SJSA1 (cell line): ENCODE measurements at places on chromosomes 5 and 9.
A peak's percentile ranks its signal among the peaks of the same experiment; 100 is the strongest.

DNA sequence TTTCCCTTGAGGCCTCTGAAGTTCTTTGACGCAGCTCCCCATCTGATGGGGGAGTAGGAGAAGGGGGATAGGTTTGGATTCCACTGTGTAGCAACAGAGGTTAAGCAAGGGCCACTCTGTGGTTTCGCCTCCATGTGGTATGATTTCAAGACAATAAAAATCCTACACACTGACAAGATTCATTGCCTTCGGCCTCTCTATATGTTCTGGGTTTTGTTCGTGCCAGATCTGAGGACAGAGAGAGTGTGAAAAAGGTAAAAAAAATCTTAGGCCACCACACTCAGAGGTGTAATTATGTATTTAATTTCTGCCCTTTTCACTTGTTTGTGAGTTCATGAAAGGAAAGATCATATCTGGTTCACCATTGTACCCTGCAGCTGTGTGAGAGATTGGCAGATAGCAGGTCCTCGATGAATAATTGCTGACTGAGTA is 715.2 kb upstream of the ZNF608 start:
- H3K4me1 ChIP-seq = no peaks in the 10 kb centered on the region
- no peak overlapping the region for H3K27ac ChIP-seq
- H3K27me3 ChIP-seq = no peaks in the 10 kb centered on the region
- no peak for DNase-seq

DNA sequence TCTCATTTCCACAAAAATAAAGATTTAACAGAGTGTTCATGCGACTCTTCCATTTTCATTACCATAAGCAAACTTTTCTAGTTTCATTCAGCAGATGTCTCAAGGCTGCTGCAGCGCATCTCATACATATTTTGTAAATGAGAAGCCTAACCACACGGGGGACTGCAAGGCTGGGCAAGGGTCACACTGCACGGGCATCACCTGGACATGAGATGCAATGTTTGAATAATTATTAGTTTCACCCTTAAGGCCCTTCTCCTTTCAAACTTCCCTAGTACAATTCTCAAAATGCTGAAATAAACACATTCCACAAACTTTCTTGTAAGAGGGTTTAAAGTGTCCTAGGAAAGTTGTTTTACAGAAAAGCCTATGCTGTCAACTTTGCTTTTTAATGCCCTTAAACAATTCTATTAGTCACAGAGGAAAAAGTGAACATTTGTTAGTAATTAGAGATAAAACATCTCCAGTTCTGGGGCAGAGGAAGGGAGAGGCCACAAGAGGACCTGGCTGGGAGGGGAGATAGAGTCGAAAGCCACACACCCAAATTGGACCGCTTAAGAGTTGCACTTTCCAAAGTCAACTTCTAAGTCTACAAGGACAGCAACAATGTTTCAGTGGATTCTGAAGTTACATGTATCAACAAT is 1.3 kb downstream of the DENND1A start:
- DNase-seq = no peak
- peak overlapping the region; percentile 66 for H3K4me3 ChIP-seq
- H3K27me3 ChIP-seq = no peaks in the 10 kb centered on the region
- H3K27ac ChIP-seq = no peak overlapping the region

DNA sequence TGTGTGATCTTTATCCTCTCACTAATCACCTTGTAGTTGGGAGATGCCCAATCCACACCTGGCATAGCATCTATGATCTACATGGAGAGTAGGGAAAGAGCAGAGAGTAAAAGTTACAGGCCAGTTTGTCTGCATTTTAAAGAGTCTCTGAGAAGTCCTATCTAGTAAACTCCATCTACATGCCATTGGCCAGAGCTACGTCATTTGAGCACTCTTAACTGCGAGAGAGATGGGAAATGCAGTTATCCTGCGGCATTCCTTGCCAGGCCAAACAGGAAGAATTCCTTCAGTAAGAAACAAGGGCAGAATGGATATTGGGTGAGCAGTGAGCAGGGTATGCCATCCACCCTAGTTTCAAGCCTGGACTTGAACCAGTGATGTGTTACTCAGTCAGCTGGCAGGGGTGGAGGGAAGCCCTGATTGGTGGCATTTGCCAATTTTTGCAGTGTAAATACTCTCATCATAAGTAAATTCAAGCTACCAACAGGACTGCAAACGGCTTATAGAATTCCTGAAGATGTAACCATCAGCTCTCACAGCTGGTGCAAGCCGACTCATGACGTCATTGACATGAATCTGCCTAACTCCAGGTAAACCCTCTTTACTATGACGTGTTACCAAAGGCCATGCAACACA is 156.8 kb upstream of the MSX2 start:
- no peaks in the 10 kb centered on the region for H3K36me3 ChIP-seq
- H3K27me3 ChIP-seq = no peaks in the 10 kb centered on the region
- H3K4me3 ChIP-seq = no peak overlapping the region

GRCh38 chr9:14211564-14211963 is 102.4 kb downstream of the NFIB start:
- no peaks in the 10 kb centered on the region for H3K4me1 ChIP-seq
- no peak for DNase-seq
- no peaks in the 10 kb centered on the region for H3K36me3 ChIP-seq
- H3K27ac ChIP-seq = no peak overlapping the region
- H3K4me3 ChIP-seq = no peak overlapping the region

DNA sequence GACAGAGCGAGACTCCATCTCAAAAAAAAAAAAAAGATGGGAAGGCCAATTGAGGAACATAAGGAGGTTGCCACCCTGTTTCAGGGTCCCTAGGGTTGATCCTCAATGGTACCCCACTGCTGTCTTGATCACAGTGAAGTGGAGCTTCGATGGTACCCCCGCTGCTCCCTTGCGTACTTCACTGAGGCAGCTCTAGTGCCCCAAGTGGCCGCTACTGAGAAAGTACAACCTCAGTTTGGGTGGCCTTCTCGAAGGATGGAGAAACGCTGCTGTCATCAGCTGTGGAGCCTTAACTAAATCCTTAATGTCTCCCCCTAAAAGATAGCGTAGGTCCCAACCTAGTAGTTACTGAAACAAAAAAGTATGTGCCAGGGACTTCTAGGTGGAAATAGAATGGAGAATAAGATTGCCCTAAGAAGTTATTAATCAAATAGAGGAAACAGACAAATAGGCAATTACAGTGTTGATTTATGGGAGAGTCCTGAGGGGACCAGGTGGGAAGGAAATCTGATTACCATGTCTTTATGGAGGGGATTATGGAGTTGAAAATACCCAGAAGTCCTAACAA is 6.3 kb downstream of the TESK1 start:
- no peaks in the 10 kb centered on the region for H3K4me1 ChIP-seq
- H3K4me3 ChIP-seq = no peak overlapping the region
- no peak overlapping the region for H3K27ac ChIP-seq
- no peaks in the 10 kb centered on the region for H3K27me3 ChIP-seq
- DNase-seq = no peak
- no peaks in the 10 kb centered on the region for H3K36me3 ChIP-seq

DNA sequence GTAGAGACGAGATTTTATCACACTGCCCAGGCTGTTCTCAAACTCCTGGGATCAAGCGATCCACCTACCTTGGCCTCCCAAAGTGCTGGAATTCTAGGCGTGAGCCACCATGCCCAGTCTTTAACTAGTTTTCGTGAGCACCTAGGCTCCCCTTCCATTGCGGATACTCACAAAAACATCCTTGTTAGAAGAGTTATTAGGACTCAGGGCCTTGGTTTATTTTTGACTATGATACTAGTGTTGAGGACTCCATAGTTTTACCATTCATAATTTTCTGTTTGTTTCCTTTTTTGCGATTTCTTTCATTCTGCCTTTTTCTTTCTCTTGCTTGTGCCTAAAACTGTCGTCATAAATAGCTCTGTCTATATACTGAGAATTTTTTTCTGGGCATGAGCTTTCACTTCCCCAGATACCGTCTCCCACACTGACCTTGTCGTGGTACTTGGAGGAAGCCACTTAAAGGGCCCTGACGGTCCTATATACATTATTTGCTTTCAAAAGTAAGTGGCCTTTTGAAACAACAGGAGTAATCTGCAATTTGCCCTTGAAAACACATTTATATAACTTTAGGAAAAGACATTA is 5.2 kb downstream of the F2R start:
- H3K4me1 ChIP-seq = peaks cover 49% of the 10 kb centered on the region
- H3K4me3 ChIP-seq = no peak overlapping the region
- H3K36me3 ChIP-seq = peaks cover 33% of the 10 kb centered on the region
- no peaks in the 10 kb centered on the region for H3K27me3 ChIP-seq
- no peak for DNase-seq

GRCh38 chr9:134358026-134358661 is 31.9 kb downstream of the RXRA start:
- H3K27me3 ChIP-seq = no peaks in the 10 kb centered on the region
- DNase-seq = no peak
- no peaks in the 10 kb centered on the region for H3K4me1 ChIP-seq
- no peaks in the 10 kb centered on the region for H3K36me3 ChIP-seq
- H3K4me3 ChIP-seq = no peak overlapping the region

DNA sequence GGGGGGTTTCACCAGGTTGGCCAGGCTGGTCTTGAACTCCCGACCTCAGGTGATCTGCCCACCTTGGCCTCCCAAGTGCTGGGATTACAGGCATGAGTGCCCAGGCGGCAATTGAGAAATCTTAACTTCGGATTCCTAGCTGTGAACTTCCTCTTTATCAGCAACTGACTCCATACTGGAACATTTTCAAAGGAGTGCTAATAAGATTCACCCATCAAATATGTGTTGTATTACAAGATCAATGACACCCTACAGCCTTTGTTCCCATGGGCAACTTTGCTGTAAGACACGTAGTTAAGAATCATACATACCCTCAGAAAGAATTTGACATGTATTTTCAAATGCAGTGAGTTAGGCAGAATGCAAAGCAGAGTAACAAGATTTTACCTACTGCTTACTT is 23.1 kb upstream of the ACOT12 start:
- H3K27ac ChIP-seq = no peak overlapping the region
- no peak overlapping the region for H3K4me3 ChIP-seq
- no peaks in the 10 kb centered on the region for H3K27me3 ChIP-seq
- DNase-seq = no peak
- peaks cover 31% of the 10 kb centered on the region for H3K4me1 ChIP-seq
- no peaks in the 10 kb centered on the region for H3K36me3 ChIP-seq

GRCh38 chr5:516338-516925 is 7.8 kb downstream of the SLC9A3 start:
- DNase-seq = no peak
- peaks cover 52% of the 10 kb centered on the region for H3K27me3 ChIP-seq
- H3K4me1 ChIP-seq = no peaks in the 10 kb centered on the region
- no peak overlapping the region for H3K4me3 ChIP-seq

GRCh38 chr5:146919304-146919703 is 40.7 kb upstream of the PPP2R2B start:
- no peaks in the 10 kb centered on the region for H3K36me3 ChIP-seq
- no peak for DNase-seq
- no peak overlapping the region for H3K4me3 ChIP-seq
- no peaks in the 10 kb centered on the region for H3K4me1 ChIP-seq
- H3K27ac ChIP-seq = no peak overlapping the region

- no peak overlapping the region for H3K27ac ChIP-seq
- no peaks in the 10 kb centered on the region for H3K27me3 ChIP-seq
- H3K36me3 ChIP-seq = peaks cover 5% of the 10 kb centered on the region; the same call in 1 of the 2 replicates
- H3K4me3 ChIP-seq = no peak overlapping the region
These were observed 27.5 kb downstream of the FSD1L start for GRCh38 chr9:105475302-105475701.

DNA sequence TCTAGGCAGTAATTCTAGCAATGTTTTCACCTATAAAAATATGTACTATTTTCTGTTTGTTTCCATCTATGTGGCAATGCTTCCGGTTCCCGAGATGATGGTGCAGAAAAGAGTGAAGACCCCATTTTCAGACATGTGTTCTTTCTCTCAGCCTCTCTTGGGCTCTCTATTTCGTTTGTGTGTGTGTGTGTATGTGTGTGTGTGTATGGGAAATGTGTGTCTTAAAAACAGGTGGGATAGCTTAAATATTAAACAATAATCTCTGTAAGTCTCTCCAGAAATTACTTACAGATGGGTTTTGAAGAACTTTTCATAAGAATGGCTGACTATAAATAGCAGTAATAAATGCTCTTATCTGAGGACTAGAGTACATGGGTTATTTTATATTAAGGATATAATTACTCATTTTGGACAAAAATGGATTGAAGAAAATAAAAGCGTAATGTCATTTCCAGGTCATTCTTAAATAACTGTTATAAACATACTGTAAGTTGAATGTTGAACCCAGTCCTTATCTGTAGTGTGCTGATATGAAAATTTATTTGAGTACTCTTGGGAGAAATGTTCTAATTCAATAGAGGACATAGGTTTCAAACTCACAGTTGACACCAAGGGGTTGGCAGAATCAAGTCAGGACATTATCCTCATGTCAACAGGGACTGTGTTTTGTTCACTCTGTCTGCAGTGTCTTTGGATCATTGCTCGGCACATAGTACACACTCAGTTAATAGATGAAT is 31.1 kb downstream of the PCSK5 start:
- no peaks in the 10 kb centered on the region for H3K27me3 ChIP-seq
- H3K36me3 ChIP-seq = no peaks in the 10 kb centered on the region
- H3K4me1 ChIP-seq = no peaks in the 10 kb centered on the region
- H3K4me3 ChIP-seq = no peak overlapping the region

- no peaks in the 10 kb centered on the region for H3K36me3 ChIP-seq
- no peak overlapping the region for H3K27ac ChIP-seq
- H3K4me3 ChIP-seq = no peak overlapping the region
- H3K4me1 ChIP-seq = no peaks in the 10 kb centered on the region
- no peaks in the 10 kb centered on the region for H3K27me3 ChIP-seq
These were observed 17.3 kb downstream of the CTXN3 start for GRCh38 chr5:127666043-127666716.

- no peaks in the 10 kb centered on the region for H3K27me3 ChIP-seq
- no peak for DNase-seq
- H3K36me3 ChIP-seq = no peaks in the 10 kb centered on the region
These were observed 307.6 kb downstream of the PJA2 start for GRCh38 chr5:109102096-109102690.

DNA sequence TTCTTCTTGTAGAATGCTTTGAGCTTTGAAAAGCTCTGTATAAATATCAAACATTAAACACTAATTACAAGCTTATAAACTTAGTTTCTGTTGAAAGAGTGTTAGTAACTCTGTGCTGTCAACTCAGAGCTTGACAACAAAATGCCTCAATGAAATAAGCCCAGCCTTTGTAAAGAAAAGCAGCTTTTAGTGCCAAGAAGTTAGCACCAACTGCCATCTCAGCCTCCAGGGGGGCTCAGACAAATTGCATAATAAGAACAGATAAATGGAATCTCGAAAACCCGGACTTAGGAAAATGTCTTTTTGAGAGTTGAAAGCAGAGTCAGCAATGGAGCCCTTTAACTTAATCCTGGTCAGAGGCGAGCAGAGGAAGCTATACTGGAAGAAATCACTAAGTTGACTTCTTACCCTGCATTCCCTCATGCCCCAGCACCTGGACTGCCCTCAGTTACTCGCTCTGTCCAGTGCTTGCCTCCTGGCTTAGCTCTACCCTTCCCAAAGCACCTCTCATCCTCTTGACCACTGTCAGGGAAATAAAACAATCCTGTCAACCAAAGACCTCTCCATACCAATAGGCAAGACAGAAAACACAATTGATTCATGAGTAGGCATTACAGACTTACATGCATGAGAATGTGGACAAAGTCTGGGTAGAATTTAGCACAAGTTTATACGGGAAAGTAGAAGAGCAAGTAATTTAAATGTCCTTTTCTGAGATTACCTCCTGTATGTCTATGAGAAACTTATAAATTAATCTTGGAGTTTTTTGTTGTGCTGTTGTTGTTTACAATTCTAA is 352.7 kb downstream of the ZNF608 start:
- no peaks in the 10 kb centered on the region for H3K27me3 ChIP-seq
- H3K27ac ChIP-seq = no peak overlapping the region
- no peaks in the 10 kb centered on the region for H3K36me3 ChIP-seq
- H3K4me3 ChIP-seq = no peak overlapping the region
- peaks cover 7% of the 10 kb centered on the region; the same call in 1 of the 2 replicates for H3K4me1 ChIP-seq

GRCh38 chr5:111948092-111948841 is 191.3 kb upstream of the NREP start:
- no peak overlapping the region for H3K4me3 ChIP-seq
- peak overlapping the region; percentile 22 for H3K27ac ChIP-seq
- DNase-seq = no peak
- no peaks in the 10 kb centered on the region for H3K36me3 ChIP-seq
- H3K27me3 ChIP-seq = no peaks in the 10 kb centered on the region
